Fibroblast of lung (primary cell): ENCODE measurements at places on chromosomes 5 and 9.

GRCh38 chr5:14813747-14814146 lies 57.8 kb downstream of the ANKH start:
- DNase-seq = no peak

- DNase-seq = peak; percentile 50
These were observed 691.1 kb upstream of the C9orf72 start for GRCh38 chr9:28264368-28264767.

DNA sequence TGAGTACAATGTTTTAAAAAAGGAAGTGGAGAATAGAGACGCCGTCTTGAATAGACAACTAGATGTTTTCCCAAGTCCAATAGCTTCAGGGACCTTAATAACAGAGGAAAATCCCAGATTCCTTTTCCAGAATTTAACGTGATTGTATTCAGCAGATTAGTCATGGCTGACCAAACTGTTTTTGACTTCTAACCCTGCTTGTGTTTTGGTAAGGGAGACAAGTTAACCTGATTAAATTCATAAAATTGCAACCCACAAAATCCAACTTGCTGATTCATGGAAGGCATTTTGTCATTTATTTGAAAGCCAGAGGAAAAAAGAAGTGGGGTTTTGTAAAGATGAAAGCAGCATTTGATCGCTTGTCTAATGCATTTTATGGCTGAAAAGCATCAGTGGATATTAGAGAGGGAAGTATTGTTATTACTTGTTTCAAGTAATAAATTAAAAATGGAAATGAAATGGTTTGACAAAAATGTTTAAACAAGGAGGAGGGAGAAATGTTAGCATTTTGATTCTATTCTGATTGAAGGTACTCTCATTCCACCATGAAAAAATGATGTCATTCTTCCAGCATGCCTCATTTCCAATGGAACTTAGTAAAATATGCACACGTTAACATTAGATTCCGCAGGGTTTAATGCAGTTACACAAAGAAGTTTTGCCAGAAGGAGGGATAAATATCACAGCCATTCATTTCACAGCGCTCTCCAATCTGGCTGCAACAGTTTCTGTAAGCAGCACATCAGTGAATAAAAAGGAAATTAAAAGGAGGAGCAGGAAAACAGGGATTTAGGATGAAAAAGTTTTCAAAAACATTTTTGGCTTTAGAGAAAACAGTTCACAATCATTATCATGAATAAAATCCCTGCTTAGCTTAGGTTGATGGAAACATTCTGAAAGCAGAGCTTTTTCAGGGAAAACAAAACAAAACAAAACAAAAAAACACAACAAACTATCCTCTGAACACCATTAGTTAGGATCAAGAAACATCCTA lies 314.7 kb downstream of the PRR16 start:
- DNase-seq = peak; percentile 90

- no peak for DNase-seq
These were observed 250.1 kb downstream of the PBX3 start for GRCh38 chr9:125997196-125997823.

- DNase-seq = peak; percentile 86
These were observed 1.7 kb upstream of the TSLP start for GRCh38 chr5:111069839-111070238.

DNA sequence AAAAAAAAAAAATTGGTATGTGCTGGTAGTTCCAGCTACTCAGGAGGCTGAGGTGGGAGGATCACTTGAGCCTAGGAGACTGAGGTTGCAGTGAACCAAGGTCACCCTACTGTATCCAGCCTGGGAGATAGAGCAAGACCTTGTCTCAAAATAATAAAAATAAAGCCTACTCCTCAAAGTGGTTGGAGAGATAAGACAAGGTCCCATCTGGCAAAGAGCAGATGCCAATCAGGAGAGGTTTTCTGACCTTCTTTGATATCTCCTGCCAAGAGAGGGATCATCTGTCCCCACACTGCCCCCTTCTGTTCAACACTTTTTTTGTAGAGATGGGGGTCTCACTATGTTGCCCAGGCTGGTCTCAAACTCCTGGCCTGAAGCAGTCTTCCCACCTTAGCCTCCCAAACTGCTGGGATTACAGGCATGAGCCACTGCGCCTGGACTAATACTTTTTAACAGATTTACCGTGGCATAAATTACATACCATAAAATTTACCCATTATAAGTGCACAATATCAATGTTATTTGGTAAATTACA lies 64.7 kb downstream of the SH3PXD2B start:
- no peak for DNase-seq

DNA sequence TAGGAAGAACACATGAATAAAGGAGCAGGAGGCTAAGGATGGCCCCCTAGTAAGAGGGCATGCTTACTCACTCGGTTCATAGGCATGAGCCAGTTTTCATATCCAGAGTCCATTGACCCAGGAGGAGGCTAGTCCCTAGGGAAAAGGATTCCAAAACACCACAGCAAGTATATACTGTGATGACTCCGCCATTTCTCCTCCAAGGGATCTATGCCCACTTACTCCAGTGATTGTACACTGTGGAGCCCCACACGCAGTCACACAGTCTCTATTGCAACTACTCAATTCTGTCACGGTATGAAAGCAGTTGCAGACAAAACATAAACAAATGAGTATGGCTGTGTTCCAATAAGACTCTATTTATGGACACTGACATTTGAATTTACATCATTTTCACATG lies 117.7 kb upstream of the ALDH1B1 start:
- DNase-seq = peak; percentile 2

- DNase-seq = peak; percentile 97
These were observed 51.4 kb downstream of the PFDN1 start for GRCh38 chr5:140251527-140251973.

- peak; percentile 69 for DNase-seq
These were observed 40.0 kb downstream of the TMEM252 start for GRCh38 chr9:68500457-68501381.

DNA sequence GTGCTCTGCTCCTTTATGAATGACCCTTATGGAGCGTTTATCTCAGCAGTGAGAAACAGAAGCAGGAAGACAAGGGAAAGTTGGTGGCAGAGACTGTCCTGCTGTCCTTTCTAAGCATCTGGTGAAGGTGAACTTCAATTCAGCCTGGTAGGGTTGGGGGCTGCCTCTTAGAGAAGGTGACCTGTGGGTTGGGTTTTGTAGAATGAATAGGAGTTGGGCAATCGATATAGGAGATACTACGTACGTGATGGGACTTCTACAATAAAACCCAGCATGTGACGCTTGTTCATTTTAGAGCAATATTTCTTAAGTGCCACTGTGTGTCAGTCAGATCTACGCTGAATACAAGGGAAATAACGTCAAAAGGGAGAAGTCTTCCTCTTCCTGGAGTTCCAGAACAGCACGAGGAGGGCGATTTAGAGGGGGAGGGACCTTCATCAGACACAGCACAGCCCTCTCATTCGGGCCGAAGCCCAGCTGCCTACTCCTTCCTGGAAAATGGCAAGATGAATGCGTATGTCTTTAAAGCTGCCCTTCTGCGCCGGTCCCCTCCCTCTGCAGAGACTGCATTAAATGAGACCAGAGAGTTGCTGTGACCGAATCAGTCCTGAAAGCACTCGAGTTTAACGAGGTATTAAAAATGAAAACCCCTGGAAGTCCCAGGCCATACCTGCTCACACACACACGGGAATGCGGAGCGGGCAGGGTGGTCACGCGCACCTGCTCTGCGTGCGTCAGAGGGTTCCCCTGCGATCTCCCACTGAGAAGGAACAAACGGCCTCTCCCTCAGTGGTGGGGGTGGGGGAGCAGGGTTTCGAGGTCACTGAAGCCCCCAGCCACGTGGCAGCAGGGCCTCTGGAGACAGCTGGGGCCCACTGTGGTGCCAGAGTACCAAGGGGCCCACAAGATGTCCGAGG lies 85.3 kb upstream of the SARDH start:
- no peak for DNase-seq

GRCh38 chr5:179348843-179349242 lies 3.6 kb upstream of the ADAMTS2 start:
- DNase-seq = no peak

GRCh38 chr5:15610216-15610615 lies 110.2 kb downstream of the FBXL7 start:
- DNase-seq = no peak

DNA sequence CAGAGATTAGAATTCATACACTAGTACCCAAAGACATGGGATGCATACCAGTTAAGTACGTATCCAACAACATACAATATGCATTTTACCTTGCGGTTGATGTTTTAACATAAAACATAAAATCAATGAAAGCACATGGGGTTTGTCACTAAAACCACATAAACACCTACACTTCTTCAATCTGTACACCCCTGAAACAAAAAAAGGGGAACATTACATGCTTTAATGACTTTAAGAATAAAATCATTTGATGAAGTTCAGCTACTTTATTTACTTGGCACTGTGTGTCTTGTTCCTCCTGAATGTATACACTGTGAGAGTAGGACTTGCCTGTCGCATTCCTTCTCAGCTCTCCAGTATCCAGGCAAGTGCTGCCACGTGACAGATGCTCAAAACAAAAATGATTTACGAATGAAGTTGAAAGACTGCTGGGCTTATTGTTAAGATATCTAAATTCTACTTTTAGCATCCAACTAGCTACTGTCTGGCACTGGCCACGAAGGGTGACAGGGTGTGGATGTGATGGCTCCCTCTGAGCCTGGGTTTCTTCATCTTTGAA lies 21.0 kb downstream of the TNFSF15 start:
- DNase-seq = no peak

DNA sequence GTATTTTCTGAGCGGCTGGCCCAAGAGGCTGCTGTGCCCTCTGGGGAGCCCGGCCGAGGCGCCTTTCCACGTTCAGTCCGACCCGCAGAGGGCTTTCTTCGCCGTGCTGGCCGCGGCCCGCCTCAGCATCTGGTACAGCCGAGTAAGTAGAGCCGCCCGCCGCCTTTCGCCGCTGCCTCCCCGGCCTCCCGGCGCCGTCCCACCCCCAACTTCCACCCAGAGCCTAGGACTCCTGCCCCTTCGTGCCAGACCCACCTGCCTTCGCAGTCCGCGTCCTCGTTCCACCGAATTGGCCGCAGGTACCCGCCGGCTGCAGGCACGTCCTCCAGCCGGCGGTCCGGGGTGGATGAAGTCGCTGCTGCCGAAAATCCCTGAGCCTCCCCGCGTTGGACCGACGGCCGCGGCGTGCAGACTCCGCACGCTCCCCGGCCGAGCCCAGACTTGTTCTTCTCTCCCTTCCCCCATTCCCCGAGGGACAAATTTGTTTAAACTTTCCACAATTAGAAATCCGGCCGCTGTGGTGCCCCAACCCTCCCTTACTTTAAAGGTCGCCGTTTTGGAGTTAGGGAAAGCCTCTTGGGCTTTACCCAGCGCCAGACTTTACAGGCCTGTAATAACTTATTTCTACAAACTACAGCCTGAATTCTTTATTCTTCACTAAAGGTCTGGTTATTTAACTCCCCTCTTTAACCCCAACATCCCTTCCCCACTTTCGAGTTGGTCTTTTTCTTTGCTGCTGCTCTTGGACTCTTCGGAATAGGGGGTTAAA lies 589 bp downstream of the RIC1 start:
- peak; percentile 25 for DNase-seq

- DNase-seq = no peak
These were observed 155.1 kb downstream of the PDZD2 start for GRCh38 chr5:31794009-31794408.

DNA sequence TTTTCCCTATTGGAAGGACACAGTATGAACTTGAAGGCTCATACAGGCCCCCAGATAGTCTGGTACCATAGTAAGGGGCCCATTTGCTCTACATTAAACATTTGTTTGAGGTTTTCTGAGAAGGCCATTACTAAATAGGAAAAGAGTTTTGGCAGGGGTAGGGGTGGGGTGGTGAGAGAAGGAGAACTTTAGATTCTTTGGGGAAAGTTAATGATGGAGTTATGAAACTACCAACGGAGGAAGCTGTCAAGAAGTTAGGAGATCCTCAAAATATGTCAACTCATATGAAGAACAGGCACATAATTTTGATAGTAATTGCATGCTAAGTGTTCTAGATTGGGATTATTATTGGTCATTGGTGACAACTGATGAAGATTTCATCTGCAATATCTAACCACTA lies 114.7 kb downstream of the TAF11L14 start:
- DNase-seq = no peak

GRCh38 chr9:104280178-104280560 lies 186.1 kb downstream of the SMC2 start:
- no peak for DNase-seq

DNA sequence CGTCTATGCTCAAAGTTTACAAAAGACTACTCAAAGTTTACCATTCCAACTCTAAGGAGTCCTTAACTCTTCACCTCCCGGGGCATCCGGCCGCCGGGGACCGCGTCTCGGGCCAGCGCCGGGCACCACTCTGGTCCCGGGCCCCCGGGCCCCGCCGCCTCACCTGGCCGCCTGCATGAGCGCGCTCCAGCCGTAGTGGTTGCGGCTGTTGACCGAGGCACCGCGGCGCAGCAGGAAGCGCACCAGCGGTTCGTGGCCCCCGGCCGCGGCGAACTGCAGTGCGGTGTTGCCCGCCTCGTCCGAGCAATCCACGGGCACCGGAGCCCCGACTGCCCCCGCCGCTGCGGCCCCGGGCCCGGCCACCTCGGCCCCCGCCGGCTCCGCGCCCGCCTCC lies 388 bp downstream of the ANKS6 start:
- no peak for DNase-seq

GRCh38 chr9:119298076-119298853 lies 71.0 kb downstream of the BRINP1 start:
- no peak for DNase-seq

- peak; percentile 13 for DNase-seq
These were observed 798 bp downstream of the MEGF9 start for GRCh38 chr9:120713257-120714087.

GRCh38 chr9:128054087-128054486 lies 13.0 kb downstream of the NAIF1 start:
- DNase-seq = no peak

DNA sequence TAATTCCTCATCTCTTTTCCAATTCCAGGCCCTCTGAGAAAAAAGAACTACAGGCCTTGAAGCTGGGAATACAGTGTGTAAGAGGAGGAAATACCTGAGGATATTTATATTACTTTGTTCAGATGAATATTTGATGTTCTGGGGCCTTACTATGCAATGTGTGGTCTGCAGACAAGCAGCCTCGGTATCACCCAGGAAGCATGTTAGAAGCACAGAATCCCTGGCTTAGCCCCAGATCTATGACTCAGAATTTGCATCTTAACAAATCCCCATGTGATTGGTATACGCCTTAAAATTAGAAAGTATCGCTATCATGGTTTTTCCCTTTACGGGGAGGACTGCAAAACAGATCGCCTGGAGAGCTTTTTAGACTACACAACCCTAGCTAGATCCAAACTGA lies 121.0 kb downstream of the JAKMIP2 start:
- DNase-seq = peak; percentile 26

DNA sequence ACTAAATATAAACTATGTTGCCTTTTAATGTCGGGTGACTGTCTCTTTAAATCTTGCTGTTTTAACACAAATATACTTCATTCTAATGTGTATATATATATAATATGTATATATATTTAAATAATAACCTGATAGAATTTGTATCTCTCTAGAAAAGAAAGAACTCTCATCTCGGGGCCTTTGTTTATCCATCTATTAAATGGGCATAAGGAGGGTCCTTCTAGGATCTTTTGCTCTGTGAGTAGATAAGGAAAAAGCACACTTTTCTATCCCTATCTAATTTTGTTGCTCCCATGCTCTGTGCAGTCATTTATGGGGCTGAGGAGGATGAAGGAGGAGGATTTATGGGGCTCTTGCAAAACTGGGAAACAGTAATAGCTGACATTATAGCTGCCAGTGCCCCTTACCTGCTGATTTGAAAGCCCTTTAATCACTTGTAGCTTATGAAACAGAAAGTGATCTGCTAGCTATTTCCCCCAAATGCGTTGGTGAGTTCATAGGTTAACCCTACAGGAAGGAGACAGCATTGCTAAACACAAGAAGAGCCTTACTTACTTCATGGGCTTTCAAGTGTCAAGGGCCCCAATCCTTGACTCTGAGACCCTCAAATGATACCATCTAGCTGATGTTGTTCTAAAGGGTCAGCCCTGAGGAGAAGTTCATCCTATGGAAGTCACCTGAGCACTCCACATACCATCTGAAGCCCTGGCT lies 5.8 kb upstream of the PPARGC1B start:
- DNase-seq = no peak
